ENCODE measurements at places on chromosomes 11 and 22.

- DNase-seq: peak; percentile 83
Observed at GRCh38 chr11:9137293-9138132, 46.1 kb upstream of the SCUBE2 start.

- no peak for DNase-seq
Observed at GRCh38 chr11:36500315-36500721, 9.8 kb downstream of the TRAF6 start.

- no peak for DNase-seq
Observed at GRCh38 chr22:44291265-44291664, 21.5 kb downstream of the SHISAL1 start.

DNA sequence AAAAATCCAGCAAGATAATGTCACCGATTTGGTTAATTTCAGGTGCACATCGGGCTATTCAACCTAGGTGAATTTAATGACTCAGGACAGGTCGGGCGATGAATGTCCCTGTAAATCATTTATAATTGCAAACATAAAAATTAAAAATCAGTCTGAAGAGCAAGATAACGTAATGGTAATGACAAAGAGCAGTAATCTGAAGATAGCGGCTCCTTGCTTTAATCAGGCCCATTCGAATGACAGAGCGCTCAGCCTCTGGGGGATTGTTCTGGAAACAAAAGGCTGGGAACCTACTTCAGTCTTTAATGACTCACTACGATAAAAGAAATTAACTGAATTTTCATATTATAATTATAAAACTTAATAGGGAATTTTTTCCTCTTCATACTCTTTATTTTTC lies 61.3 kb downstream of the RCN1 start:
- DNase-seq: no peak

DNA sequence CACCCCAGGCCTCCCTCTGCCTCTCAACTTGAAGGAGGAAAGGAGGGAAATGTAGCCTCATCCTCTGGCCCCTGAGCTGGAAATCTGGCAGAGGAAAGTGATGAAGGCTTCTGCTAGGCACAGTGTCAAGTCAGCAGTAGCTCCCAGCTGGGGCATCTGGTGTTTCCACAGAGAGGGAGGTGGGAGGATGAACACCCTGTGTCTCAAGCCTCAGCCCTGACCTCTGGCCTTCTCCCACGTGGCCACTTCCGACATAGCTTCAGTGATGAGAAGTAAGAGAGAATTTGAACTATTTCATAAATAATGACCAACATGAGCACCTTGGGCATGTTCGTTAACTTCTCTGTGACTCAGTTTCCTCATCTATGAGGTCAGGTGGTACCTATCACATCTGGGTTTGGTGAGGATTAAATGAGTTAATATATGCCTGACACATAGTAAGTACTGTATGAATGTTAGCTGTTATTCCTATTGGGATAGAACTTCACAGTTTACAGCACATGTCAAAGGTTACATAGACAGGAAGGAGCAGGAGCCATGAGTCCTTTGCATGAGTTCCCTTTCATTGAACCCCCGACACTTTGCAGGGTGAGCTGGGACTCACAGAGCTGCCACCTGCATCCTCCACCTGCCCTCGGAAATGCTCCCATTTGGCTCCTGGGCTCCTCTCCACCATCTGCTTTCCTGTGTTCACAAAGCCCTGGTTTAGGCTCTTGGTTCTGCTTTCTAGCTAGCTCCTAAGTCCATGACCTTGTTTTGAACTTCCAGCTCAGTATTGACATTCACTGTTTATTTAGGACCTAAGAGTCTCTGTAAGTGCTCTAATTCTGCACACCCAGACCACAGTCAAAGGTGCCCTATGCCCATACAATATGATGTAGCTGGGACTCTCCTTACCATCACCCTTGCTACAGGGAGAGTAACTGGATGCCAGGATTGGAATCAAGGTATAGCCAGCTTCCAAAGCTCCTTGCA lies 61.7 kb downstream of the CSNK2A3 start:
- DNase-seq: no peak

DNA sequence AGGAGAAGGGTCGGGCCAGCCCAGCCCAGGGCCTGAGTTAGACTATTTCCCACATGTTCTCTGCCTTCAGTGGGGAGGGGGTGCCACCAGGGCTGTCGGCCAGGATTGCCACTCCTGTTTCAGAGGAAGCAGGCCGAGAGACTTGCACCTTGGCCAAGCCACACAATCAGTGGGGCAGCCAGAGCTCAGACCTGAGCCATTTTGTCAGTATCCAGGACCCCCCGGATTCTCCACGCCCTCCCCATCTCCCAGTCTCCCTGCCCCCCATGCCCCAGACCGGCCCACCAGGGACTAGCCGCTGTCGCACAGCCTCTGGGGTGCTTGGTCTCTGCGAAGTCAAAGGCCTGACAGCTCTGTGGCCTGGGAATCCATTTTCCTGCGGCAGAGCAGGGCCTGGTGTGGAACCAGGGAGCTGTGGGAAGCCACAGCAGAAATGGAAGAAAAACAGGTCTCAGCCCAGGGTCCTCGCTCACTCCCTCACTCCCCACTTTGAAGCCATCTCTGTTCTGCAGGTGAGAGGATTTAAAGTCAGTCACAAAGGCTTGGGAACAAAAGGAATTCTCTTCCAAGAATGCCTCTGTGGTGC lies 25.5 kb upstream of the MGAT3 start:
- no peak for DNase-seq

- no peak for DNase-seq
Observed at GRCh38 chr11:17020831-17021230, 6.6 kb upstream of the PLEKHA7 start.

Measured in activated CD8-positive, alpha-beta memory T cell treated with anti-CD3 and anti-CD28 coated beads, Interleukin-2, amount 50 U/mL, for 48 hours (primary cell).